ENCODE measurements at places on chromosomes 7 and 10.

DNA sequence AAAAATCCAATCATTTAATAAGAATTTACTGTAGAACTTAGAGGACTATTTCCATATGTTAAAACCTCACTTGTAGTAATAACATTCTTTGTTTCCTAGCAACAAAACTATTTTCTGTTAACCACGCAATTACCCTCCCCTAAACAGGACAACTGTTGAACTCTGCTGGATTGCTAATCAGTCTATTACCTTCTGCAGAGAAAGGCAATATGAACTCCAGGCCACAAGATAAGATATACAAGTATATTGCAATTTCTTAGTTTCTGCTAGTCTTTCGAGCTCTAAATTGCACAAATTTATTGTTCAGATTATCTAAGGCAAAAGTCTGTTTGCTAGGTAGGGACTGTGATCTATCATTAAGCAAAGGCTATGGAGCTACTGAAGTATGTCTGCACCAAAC lies 920.1 kb upstream of the LRRN3 start:
- DNase-seq, result no peak

GRCh38 chr10:133397938-133398337 lies 4.0 kb downstream of the MTG1 start:
- DNase-seq, result no peak

DNA sequence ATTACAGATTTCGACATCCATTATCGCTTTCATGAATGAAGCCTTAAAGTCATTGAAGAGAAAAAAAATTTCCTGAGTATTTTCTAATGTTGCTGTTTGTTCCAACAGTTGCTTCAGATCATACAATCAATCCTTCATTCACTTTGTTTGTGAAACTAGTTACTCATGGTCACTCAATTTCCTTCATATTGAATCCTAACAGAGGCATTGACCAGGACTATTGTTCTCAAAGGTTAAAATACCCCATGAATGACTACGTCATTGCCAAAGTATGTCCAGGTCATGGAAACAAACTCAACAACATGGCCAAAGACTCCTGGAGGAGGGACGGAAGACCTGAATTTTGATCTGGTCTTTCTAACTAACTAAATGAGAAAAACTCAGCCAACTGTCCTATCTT lies 54.0 kb upstream of the ABCB5 start:
- DNase-seq, result no peak

- DNase-seq, result no peak
These were observed 1.1 kb downstream of the ACTR1A start for GRCh38 chr10:102501201-102502028.

GRCh38 chr10:128571071-128571470 lies 444.8 kb upstream of the MKI67 start:
- no peak for DNase-seq

- DNase-seq, result no peak
These were observed 64.0 kb upstream of the CACUL1 start for GRCh38 chr10:118818621-118819221.

GRCh38 chr10:84237199-84238051 lies 3.9 kb downstream of the LRIT1 start:
- no peak for DNase-seq

DNA sequence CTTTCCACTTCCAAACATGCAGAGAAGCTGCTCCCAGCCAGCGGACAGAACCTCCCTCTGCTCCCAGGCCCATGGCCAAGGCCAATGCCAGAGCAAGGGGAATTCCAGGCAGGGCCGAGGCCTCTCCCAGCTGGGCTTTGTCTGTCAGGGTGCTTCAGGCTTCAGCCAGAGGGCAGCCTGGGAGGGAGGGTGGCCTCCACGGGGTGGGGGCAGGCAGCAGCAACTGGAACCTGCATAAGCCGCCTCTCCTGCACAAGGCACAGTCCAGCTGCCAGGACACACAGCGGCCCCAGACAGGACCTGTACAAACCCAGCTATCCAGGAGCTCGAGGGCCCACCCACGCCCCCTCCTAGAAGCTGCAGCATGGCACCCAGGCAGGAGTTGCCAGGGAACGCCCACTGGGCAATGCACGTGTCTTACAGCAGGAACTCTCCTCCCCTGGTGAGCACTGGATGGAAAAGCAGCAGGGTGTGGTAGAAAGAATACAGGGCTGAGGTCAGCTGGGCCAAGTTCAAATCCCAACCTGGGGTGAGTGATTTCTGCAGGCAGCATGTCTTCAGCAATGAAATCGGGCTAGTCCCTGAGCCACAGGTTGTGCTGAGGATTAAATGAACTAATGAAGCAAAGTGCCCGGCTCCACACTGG lies 7.6 kb downstream of the FAM53B start:
- no peak for DNase-seq

GRCh38 chr10:120953897-120954296 lies 102.7 kb downstream of the WDR11 start:
- no peak for DNase-seq

DNA sequence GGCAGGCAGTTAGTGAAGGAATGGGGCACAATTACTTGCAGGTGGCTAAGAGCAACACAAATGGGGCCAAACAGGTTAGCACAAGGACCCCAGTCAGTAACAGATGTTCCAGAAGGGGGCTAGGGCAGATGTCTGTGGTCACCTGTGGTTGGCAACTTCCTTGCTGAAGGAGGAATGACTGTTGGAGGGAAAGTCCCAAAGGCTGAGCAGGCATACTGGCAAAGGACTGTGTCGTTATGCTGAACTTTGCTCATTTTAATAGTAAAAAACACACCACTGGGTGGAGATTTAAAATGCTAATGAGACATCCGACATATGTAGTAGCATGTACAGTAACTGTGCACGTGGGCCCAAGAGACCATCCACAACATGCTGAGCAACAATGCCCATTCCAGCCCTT lies 511.6 kb downstream of the CALN1 start:
- no peak for DNase-seq

GRCh38 chr10:31261511-31262311 lies 57.3 kb upstream of the ZEB1 start:
- DNase-seq, result no peak

- DNase-seq, result no peak
These were observed 20.1 kb upstream of the SMNDC1 start for GRCh38 chr10:110324805-110325280.

GRCh38 chr7:70446448-70447143 lies 685.3 kb upstream of the GALNT17 start:
- no peak for DNase-seq

DNA sequence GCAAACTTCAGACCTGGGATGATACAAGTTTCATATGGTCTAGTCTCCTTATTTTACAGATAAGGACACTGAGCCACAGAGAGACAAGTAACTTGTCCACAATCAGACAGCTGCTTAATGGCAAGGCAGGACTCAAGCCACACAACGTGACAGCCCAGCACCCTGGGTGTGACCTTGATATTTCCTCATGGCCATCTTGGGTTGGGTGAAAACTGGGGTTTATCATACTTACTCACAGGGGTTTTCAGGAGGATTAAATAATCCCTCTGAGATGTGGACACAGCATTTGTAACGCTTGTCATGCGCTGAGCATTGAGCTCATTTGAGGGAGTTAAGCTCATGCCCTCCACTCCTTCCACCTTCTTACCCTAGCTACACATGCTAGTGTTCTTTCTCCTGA lies 58.0 kb downstream of the ABLIM1 start:
- DNase-seq, result no peak

DNA sequence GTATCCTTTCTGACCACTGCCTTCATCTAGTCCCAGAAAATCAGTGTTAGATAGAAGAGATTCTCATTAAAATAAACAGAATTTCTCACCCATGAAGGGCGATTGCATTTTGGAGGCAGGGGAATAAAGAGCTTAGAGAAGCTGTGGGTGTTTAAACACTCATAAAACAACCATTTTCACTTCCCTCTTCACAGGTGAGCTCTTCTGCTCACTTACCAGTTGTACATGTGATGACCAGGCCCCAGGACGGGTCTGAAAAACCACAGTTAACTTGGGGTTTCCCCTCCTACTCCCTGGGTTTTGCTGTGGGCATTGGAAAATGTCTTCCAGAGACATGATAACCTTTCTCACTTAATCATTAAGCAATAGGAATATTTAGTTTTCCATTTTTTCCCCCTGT lies 411.6 kb upstream of the DPP6 start:
- DNase-seq, result no peak

- no peak for DNase-seq
These were observed 94.1 kb downstream of the ARMH3 start for GRCh38 chr10:101961591-101962498.

- DNase-seq, result no peak
These were observed 419.0 kb upstream of the GALNT17 start for GRCh38 chr7:70712942-70713341.

DNA sequence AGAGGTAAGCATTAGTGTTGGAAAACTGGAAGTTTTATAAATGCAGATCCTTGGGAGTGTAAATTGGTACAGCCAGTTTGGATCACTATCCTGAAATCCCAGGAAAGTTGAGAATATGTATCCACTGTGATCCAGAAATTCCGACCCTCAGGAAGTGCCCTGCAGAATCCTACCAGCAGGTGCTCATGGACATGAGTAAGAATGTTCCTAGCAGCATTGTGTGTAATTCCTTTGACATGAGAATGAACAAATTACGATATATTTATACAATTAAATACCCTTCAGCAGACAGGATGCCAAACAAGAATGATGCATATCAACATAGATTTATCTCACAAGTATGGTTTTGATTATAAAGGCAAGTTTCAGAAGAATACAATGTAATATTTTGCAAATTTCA lies 181.6 kb downstream of the XPNPEP1 start:
- no peak for DNase-seq

GRCh38 chr7:15647309-15647708 lies 39.2 kb downstream of the MEOX2 start:
- DNase-seq, result no peak

- no peak for DNase-seq
These were observed 208.8 kb downstream of the TCERG1L start for GRCh38 chr10:131102676-131103075.

DNA sequence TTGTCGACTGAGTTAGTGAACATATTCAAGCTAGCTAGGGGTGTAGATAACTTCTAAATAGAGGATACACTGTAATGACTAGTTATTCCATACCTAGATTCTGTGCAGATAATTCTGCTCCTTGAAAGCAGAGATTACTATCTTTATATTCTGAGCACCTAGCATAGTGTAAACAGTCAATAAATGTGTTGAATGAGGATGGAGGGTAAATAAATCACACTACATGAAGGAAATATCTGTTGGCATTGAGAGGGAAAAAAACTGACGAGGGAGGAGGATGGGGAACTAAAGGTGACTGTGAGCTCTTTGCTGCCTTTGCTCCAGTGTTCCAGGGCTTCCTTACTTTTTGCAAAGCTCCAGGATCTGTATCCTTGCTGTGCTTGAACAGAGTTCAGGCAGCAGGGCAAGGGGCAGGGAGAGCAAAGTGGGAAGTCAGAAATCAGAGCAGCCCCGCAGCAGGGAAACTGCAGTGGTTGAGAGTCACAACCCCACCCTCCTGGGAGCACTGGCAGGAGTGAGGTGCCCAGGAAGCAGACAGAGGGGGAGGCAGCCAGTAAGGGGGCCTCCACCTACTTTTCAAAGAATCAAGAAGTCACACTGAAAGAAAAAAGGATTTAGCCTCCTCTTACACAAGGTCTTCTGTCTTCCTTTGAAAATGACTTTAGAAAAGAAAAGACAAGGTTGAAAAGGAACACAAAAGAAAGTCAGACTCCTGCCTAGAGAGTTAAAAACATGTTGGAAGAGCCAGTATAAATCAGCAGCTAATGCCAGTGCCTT lies 71.8 kb upstream of the LRRN3 start:
- DNase-seq, result no peak

DNA sequence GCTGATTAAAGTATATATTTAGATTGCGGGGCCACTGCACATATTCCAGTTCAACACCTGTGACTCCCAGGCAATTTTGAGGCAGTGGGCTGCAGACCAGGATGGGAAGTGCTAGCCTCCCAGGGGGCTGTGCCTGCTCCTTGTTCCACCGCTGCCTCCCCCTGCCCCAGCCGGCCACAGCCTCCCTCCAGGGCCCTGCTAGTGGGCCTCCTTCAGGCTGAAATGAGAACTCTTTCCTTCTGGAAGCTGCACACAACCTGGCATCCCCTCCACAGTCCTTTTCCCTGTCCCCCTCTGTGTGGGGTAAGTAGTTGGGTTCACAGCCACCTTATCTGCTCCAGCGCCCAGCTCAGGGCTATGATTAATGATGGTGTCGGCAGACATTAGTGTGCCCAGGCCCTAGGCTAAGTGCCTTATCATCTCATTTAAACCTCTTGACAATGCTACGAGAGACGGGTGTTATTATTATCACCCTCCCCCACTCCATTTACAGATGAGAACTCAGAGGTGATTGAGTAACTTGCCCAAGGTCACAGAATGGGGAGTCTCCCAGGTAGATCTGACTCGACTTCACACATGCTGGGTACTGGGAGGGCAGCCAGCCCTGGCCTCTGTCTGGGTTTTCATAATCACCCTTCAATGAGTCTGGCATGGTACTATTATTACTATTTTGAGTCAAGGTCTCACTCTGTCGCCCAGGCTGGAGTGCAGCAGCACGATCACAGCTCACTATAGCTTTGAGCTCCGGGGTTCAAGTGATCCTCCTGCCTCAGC lies 10.8 kb upstream of the SFRP5 start:
- no peak for DNase-seq

GRCh38 chr10:1652151-1652550 lies 85.2 kb downstream of the ADARB2 start:
- no peak for DNase-seq

DNA sequence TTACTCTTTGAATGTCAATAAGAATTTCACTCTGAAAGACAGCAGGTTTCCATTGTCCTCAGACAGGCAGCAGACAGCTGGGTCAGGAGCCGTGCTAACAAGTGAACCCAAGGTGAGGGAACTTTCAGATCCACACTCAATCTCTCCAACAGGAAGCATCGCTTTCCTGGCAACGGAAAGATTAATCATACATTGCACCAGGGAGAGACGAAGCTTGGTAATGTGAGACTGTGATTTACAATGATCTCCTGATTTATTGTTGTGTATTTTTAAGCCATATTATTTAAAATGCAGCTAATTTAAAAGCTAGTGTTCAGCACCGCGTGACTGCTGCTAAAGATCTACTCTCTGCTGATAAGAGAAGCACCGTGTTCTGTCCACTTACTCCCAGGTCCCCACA lies 17.5 kb upstream of the NOM1 start:
- no peak for DNase-seq

- no peak for DNase-seq
These were observed 56.0 kb upstream of the BAIAP2L1 start for GRCh38 chr7:98456866-98457265.

DNA sequence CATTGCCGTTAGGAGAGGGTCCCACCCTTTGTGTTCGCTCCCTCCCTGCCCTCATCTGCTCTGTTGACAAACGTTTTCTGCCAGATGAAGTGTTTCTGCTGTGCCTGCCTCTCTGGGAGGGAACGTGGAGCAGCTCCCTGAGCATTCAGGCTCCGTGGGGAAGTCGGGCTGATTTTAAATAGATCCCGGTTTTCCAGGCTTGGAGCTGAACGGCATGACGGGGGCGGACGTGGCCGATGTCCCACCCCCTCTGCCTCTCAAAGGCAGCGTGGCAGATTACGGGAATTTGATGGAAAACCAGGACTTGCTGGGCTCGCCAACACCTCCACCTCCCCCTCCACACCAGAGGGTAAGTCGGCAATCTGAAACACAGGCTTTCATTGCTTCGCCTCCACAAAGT lies 101.9 kb upstream of the NPS start:
- DNase-seq, result no peak

- no peak for DNase-seq
These were observed 12.0 kb downstream of the YWHAG start for GRCh38 chr7:76346778-76347177.
